ENCODE measurements at places on chromosomes 13 and 19. TPM values are rescaled to one million over a fixed set of nuclear protein-coding genes. Genes with fewer than 3 reads are reported as not detected.
A peak's percentile ranks its signal among the peaks of the same experiment; 100 is the strongest.

CLDN10 gene
- total RNA-seq, result not detected

PTGIR gene
- total RNA-seq, result 0.28 TPM

ARMC6 gene
- total RNA-seq, result 23.5 TPM

IRGC gene
- total RNA-seq, result not detected

INAFM1 gene
- total RNA-seq, result 21.3 TPM

GRCh38 chr13:44810061-44810840 lies 179.0 kb downstream of the NUFIP1 start:
- H3K27ac ChIP-seq, result no peak overlapping the region
- no peaks in the 10 kb centered on the region for H3K36me3 ChIP-seq
- DNase-seq, result peak; percentile 37
- no peaks in the 10 kb centered on the region for H3K27me3 ChIP-seq

DNA sequence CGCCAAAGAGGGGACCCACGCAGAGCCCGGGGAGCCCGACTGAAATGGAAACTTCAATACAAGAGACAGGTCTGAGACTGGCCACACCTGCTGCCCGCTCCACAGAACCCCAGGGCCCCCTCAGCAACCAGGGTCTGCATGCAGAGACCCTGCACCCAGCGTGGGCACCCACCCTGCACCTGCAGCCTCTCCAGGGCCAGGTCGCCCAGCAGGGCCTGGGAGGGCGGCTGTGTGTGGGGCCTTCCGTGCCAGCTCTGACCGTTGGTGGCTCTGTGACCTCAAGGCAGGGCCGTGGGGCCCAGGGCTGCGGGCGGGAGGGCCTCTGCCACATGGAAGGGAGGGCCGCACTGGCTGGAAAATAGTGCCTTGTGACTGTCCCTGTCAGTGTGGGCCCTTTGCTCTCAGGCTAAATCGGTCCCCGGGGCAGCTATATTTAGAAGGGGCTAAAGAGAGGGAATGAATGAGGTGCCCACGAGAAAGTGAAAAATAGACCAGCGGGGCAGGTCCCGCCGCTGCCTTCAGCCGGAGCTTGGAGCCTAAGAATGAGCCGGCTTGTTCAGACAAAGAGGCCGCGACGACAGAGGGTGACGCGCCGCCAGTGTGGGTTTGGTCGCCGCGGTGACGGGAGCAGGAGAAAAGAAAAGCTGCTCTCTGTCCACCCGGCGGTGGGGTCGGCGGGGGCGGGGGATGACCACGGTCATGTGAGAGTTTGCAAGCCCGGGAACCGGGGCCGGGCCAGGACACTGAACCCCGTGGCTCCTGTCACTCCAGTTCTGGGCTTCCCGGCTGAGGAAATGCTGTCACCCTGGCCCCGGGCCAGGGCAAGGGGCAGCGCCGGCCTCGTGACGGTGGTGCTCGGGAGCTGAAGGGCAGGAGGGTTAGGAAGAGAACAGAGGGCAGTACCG lies 70.5 kb downstream of the GADD45B start:
- H3K4me3 ChIP-seq, result no peak overlapping the region
- H3K36me3 ChIP-seq, result no peaks in the 10 kb centered on the region
- no peak overlapping the region for H3K27ac ChIP-seq
- DNase-seq, result peak; percentile 37
- no peaks in the 10 kb centered on the region for H3K27me3 ChIP-seq

GRCh38 chr13:21219036-21219381 lies 42.6 kb downstream of the MRPL57 start:
- no peaks in the 10 kb centered on the region for H3K36me3 ChIP-seq
- no peak overlapping the region for H3K4me3 ChIP-seq
- DNase-seq, result no peak
- no peak overlapping the region for H3K27ac ChIP-seq
- peaks cover 41% of the 10 kb centered on the region for H3K27me3 ChIP-seq

DNA sequence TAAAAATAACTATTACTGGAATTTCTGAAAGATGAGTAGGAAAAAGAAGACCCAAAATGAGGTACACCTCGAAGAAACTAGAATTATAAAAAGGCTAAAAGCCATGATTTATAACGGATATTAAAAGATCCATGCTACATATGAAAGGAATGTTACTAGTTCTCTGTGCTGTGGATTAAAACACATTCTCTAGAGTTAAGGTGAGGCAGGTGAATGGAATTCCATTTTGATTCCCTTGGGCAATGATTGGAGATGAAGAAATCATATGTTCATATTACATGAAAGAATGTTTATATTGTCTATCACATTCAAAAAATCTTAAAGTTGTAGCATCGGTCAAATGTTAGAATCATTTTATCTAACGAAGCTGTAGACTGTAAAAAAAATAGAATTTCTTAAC lies 783.7 kb downstream of the PCDH9 start:
- H3K4me1 ChIP-seq, result no peaks in the 10 kb centered on the region
- DNase-seq, result no peak
- H3K27ac ChIP-seq, result no peak overlapping the region
- H3K36me3 ChIP-seq, result no peaks in the 10 kb centered on the region
- no peak overlapping the region for H3K4me3 ChIP-seq
- no peaks in the 10 kb centered on the region for H3K27me3 ChIP-seq

DNA sequence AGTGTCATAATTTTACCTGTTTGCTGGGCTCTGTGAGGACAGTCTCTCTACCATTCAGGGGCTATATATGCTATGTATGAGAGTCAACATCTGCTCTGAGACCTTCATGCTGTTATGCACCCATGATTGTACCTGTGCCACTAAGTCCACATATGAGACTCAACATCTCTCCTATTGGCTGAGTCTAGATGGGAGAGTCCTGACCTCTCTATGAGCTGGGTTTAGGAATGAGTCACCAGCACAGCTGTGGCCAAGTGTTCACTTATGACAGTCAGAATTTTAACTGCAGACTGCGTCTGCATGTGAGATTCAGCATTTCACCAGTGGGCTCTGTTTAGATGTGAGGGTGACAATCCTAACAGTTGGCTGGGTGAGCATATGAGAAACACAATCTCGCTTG lies 49.5 kb downstream of the ZNF729 start:
- no peaks in the 10 kb centered on the region for H3K36me3 ChIP-seq
- no peak overlapping the region for H3K27ac ChIP-seq
- no peaks in the 10 kb centered on the region for H3K4me1 ChIP-seq
- no peaks in the 10 kb centered on the region for H3K27me3 ChIP-seq
- H3K4me3 ChIP-seq, result no peak overlapping the region
- no peak for DNase-seq

DNA sequence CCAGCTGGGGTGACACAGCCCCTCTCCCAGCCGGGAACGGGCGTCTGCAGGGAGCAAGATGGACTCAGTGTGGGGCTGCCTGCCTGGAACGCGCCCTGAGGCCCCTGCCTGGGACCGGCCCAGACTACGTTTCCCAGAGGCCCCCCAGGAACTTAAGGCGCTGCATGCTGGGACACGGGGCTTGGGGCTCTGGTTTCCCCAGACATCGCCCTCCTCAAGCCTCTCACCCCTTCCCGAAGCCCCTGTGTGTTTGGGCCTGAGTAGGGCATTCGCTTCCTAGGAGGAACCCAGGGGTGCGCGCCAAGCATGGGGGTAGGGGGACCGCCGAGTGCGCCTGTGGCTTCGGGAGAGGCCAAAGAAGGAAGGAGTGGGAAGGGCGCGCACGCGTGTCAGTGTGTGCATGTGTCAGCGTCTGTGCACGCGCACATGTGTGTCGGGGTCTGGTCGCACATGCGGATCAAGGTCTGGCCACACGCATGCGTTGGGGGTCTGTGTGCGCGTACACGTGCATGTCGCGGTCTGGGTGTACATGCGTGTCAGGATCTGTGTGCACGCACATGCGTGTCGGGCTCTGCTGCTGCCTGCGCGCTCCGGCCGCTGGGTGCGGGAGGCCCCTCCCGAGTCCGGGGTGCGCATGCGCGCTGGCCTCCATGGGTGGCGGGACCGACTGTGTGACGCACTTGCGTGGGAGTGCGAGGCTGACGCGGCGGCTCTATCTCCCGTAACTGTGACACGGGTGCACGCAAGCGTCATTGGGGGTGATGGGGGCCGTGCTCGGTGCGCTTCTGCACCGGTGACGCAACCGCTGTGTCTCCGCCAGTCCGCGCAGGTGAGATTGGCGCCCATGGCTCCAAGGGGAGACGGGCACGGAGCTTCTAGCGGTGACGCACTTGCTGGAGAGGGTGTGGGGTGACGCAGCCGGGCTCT lies 16.2 kb downstream of the ZNF331 start:
- H3K27ac ChIP-seq, result no peak overlapping the region
- no peak overlapping the region for H3K4me3 ChIP-seq
- peaks cover 10% of the 10 kb centered on the region for H3K36me3 ChIP-seq
- no peaks in the 10 kb centered on the region for H3K4me1 ChIP-seq

- H3K27me3 ChIP-seq, result no peaks in the 10 kb centered on the region
- no peak overlapping the region for H3K4me3 ChIP-seq
- H3K36me3 ChIP-seq, result peaks cover 2% of the 10 kb centered on the region
- no peak overlapping the region for H3K27ac ChIP-seq
These were observed 1.2 kb downstream of the LACC1 start for GRCh38 chr13:43880926-43881325.

DNA sequence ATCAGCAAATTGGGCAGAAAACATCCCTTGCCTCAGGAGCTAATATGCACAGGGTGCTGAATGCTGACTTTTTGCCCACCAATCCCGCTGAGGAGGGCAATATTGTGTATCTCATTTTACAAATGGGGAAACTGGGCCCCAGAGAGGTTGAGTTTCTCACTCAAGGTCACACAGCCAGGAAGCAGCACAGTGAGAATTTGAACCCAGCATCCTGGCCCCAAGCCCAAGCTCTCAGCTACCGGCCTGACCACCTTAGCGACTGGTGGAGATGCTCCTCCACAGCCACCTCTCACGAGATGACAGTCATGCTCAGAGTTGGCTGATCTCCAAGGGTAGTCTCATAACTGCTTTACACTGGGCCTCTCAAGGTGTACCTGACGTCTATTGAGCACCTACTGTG lies 3.5 kb downstream of the FBXW9 start:
- H3K4me1 ChIP-seq, result peaks cover 8% of the 10 kb centered on the region
- DNase-seq, result no peak
- H3K27ac ChIP-seq, result no peak overlapping the region
- H3K36me3 ChIP-seq, result no peaks in the 10 kb centered on the region

- peak; percentile 48 for DNase-seq
- H3K4me3 ChIP-seq, result no peak overlapping the region
- 0 out of 2 replicates have a peak, but pooled peaks cover 7% of the 10 kb centered on the region for H3K4me1 ChIP-seq
- peaks cover 49% of the 10 kb centered on the region for H3K27me3 ChIP-seq
These were observed 13.6 kb upstream of the PEPD start for GRCh38 chr19:33535226-33535625.

DNA sequence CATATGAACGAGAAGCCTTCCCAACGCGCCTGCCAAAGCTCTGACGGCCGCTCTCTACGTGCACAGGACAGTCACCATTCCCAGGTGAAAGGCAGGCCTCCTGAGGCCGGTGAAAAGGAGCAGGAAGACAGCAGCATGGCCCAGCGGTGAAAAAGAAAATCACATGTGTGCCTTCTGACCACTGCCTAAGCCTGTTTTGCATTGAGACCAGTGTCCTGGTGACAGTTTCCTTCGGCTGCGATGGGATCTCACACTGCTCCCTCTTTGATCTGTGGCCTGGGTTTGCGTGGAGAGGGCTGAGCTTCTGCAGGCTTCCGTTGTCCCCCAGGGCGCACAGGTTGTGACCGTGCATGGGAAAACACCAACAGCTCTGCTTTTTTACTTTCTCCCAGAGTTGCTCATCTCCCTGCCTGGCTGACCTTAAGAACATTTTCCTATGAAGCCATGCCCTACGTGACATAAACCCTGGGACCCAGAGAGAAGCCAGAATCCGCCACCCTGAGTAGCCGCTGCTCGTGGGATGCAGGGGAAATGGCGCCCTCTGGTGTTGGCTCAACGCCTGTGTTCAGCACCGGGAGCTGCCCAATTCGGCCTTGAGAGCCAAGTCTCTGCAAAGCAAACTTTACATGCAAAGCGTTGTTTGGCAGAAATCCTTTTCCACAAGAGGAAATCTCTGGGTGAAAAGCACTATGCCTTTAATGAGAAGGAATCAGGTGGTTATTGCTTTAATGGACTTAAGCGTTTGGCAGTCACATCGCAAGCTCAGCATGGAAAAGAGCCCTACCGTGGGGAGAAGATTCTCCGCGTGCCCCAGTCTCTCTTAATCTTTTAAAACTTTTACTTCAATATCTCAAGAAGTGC lies 112.2 kb upstream of the GPR12 start:
- DNase-seq, result peak; percentile 15
- no peaks in the 10 kb centered on the region for H3K36me3 ChIP-seq
- H3K4me1 ChIP-seq, result no peaks in the 10 kb centered on the region
- peaks cover 28% of the 10 kb centered on the region for H3K27me3 ChIP-seq
- no peak overlapping the region for H3K4me3 ChIP-seq

All from PC-9 (cell line).